ENCODE measurements at places on chromosomes 5 and 9.

DNA sequence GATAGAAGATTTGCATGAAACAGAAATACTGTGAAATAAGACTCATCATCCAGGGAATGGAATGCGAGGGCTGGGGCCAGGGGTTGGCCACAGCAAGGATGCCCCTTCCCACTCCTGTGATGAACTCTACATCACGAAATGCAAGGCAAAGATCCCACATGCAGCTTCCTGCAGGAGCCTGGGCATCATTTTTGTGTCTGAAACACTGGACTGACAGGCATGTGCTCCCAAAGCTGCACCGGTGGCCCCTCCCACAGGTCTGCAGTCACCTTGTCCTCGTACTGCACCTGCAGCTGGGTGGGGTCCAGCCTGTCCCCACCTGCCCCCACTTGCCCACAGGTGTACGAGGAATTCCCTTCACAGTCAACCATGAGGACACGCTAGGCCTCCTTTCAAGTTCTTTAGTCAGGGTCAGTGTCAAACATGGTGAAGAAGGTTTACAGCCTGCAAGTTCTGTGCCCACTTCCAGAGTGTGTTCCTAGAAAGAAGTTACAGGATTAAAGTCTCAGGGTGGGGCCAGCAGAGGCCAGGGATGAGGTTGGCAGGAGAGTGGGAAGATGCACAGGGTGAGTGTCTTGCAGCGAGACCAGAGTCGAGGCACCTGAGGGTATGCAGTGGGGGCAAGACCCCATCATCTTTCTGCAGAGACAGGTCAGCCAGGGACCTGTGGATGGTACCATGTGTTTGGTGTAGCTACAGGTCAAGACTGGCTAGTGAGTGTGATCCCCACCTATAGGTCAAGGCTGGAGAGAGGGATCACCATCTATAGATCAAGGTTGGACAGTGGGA, 155.0 kb upstream of the IRX2 start:
- DNase-seq: no peak

DNA sequence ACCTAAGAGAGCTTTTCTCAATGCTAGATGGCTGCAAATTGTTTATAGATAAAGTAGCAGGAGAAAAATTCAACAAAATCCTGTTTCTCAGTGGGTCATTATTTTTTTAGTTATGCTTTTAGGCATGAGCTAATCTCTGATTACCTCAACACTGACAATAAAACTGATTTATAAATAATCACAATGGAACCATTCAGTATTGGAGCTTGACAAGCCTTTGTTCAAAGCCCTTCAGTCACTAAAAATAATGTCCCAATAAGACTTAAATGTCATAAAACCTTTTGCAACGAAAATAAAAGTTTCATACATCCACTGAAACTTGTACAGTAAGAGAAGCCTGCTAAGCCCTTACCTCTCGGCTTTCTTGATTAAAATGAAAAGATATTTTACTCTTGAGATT, 27.2 kb downstream of the PTPDC1 start:
- DNase-seq: no peak

- no peak for DNase-seq
These were observed 20.2 kb downstream of the NIPSNAP3B start for GRCh38 chr9:104784098-104784497.

DNA sequence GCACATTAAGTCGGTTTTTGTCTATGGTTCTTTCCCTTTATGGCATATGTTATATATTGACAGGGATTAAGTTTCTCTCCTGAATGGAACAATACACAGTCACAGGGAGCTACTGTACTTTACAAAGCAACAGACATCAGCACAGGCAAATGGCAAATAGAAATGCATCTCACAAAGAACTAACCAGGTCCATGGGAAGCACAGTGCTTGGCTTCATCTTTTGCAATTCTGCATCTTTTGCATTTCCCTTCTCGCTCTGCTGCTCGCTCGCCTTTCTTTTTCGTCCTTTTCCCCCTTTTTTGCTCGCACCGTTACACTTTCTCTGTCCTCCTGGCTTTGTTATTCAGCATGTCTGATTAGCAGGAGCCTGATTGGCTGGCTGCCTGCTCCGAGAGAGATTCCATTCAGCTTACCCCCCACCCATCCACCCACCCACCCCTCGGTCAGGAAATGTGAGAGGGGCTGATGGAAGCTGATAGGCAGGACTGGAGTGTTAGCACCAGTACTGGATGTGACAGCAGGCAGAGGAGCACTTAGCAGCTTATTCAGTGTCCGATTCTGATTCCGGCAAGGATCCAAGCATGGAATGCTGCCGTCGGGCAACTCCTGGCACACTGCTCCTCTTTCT, at the start of gene ADAMTSL1:
TSS of gene ADAMTSL1 (plus strand) at position 502 of the 628 bp plus-strand sequence. CDS start at position 582, 80 bp downstream.
- no peak for DNase-seq

GRCh38 chr9:121499427-121500164, at the start of gene GGTA1:
Gene GGTA1, minus strand, starts transcription at chr9:121499844. Its CDS starts 31,922 bp downstream, at chr9:121467922.
- no peak for DNase-seq

- no peak for DNase-seq
These were observed 121.1 kb downstream of the FBXL17 start for GRCh38 chr5:108260858-108261170.

- DNase-seq: no peak
These were observed 67.8 kb downstream of the MED27 start for GRCh38 chr9:132011896-132012295.

- no peak for DNase-seq
These were observed 592.4 kb upstream of the DAB2 start for GRCh38 chr5:40017135-40017534.

DNA sequence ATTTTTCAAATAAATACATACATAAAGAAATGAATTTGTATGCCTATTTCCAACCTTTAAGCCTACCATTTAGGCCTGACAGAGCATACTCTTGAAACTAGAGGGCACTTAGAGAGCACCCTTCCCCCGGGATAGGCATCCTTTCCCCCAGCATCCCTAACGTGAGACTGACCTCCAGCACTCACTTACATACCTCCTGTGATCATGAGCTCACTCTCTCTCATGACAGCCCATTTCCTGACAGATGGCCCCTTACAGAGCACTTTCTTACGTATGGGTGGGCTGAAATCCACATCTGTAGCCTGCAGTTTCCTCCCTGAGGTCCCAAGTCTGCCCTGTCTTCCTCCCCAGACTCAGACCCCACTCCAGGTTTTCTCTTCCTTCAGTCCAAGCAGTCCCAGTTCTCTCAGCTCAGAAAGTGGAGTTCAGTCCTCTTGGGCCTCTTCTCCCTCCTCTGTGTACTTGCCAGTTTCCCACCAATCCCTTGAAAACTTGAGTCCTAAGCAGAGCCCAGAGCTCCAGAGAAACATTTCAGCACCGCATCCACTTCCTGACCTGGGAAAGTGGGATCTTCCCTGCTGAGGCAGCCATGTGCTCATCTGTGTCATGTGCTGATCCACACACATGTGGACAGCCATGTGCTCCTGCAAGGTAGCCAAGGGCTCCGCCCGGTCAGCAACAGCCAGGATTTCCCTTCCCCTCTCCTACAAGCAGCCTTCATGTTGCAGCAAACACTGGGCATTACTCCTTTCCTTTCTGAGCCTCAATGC, 2.2 kb upstream of the CDX1 start:
- no peak for DNase-seq

DNA sequence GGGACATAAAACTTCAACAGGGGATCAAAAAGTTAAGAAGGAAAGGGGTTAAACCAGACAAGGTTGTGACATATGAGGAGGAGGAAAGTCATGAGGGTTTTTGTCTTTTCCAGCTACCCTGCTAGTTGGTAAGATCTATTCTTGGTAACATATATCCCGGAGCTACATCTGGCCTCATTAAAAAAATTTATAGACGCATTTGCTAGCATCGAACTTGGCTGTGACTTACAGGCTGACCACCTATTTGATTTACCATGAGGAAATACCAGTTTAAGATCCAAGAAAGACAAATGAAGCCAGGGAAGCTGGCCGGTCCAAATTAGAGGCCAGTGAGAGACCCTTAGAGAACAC, 87.6 kb upstream of the NIPAL4 start:
- no peak for DNase-seq

GRCh38 chr5:160221082-160221481, 8.2 kb upstream of the FABP6 start:
- no peak for DNase-seq

DNA sequence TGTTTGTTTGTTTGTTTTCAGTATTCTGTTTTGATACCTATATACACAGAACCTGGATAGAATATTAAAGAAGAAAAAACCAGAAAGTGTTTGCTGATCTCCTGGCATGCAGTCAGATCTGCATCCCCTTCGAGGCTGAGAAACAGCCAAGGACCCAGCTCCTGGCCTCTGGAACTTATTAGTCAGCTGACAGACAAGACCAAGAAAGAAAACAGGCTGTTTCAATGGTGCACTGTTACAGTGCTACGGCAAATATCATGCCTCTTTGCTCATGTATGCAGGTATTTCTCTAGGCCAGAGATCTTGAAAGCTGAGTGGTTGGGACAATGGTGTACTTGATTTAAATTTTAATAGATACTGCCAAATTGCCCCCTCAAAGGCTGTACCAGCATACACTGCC, 95.0 kb downstream of the C5orf15 start:
- no peak for DNase-seq

- no peak for DNase-seq
These were observed 215.8 kb downstream of the CEMIP2 start for GRCh38 chr9:71552480-71552879.

DNA sequence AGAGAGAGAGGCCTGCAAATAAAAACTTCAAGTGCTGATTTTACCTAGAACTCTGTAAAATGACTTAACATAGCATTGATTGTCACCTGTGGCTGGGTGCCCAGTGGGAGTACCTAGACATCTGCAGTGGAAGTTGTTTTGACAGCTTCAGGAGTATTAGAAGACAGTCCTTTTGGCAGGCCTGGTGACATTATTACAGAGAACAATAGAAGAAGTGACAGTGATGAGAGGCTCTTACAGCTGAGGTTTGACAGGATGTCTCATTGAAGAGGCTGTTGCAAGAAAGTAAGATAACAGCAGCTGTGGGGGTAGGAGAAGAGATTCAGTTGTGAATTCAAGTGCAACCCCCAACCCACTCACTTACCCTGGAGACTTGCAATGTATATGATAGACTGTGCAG, 27.9 kb upstream of the MUSK start:
- no peak for DNase-seq

- DNase-seq: no peak
These were observed 15.2 kb downstream of the HRH2 start for GRCh38 chr5:175672976-175673648.

- no peak for DNase-seq
These were observed 14.8 kb upstream of the MATR3 start for GRCh38 chr5:139278540-139279274.

DNA sequence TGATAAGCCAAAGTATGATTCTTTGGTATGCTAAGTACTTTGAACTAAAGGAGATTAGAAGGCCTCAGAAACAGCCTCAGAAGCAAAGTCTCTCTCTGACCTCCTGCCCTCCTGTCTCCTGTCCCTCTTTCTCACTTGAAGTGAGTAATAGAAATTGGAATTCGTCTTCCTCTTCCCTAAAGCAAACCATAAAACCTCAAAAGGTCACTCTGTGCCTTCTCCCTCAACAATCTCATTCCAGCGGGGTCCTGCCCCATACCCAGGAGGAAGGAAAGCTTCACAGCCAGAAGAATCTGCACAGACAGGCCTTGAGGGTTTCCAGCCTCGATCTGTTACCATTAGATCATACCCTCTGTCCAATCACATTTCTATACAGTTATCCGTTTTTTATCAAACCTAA, 87.8 kb downstream of the HAPLN1 start:
- DNase-seq: no peak
